ENCODE measurements at places on chromosomes 13 and 19.

- DNase-seq = no peak
These were observed 5.6 kb downstream of the NUCB1 start for GRCh38 chr19:48905664-48906063.

DNA sequence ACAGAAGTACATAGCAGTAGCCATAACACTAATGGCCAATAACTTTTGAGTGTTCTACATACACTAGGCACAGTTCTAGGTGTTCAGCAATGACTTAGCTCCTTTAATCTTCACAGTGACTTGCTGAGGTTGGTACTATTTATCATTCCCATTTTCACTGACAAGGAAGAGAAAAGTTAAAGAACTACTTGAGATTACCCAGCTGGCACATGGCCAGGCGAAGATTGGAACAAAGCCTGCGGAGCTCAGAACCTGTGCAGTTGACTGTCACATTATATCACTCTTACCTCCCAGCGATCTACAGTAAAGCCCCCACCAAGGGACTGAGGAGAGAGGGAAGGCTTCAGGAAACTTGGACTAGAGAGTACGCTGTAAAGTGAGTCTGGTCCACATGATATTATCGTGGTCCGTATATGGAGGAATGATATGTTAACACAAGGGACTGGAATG is 42.4 kb upstream of the WDFY2 start:
- DNase-seq = no peak

GRCh38 chr19:42129399-42130253 is 2.6 kb downstream of the POU2F2 start:
- DNase-seq = peak; percentile 75

- DNase-seq = peak; percentile 18
These were observed 11.2 kb downstream of the BCAT2 start for GRCh38 chr19:48799358-48800300.

- no peak for DNase-seq
These were observed 11.3 kb downstream of the DPY19L3 start for GRCh38 chr19:32416749-32417456.

DNA sequence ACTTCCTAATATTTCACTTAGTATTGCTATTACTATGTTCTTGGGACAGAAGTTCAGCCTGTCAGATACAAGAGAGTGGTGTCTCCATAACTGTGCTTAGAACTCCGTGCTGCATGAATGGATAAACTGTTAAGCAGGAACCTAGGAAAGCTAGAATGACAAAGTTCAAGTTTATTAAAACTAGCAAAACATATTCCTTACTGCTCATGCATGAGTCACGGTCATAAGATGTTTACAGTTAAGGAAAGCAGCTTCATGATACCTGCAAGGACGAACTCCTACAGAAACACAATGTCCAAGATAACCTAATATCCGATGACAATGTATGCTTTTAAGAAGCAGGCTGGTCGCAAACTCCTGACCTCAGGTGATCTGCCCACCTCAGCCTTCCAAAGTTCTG is 6.0 kb upstream of the ZNF765 start:
- DNase-seq = no peak

GRCh38 chr13:112179421-112179820 is 112.5 kb downstream of the SOX1 start:
- DNase-seq = no peak

GRCh38 chr13:73687087-73687486 is 447.1 kb downstream of the KLF12 start:
- no peak for DNase-seq

DNA sequence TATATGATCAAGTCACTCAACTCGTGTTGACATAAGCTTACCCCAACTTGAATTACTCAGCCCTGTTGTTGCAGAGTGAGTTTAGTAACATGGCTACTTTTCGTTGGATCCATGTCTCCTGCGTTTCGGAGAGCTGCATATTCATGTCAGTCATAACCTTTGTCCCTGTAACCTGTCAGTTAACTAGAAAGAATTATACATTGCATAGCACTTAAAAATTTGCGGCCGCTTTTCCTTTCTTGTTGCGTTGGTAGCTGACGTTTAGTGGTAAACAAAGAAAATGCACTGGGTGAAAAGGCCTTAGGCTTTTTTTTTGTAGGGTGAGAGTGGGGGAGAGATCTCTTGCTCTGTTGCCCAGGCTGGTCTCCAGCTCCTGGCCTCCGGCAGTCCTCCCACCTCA is 14.2 kb downstream of the ZNF507 start:
- DNase-seq = no peak

DNA sequence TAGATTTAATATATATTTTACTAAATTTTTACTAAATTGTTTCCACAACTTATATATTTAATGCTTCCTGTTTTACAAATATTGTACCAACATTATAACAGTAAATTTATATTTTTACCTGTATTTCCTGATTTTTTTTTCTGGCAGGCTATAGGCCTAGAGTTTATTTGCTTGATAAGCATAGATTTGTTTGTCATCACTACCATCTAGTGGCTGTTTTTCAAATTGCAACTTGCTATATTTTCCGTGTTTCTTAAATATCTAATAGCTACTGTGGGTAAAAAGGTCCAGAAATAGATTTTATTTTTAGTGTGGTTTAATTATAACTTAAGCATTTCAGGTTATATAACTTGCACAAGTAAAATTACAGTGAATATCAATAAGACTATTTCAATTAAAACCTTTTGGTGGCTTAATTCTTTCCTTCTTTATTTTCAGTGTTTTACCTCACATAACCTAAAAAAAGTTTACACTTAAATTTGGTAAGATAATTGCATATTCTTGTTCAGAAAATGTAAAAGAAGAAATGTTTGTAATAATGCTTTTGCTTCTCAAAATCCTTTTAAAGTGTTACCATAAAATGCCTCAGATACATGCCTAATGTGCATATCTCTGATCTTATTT is 60.6 kb downstream of the NDFIP2 start:
- DNase-seq = no peak

DNA sequence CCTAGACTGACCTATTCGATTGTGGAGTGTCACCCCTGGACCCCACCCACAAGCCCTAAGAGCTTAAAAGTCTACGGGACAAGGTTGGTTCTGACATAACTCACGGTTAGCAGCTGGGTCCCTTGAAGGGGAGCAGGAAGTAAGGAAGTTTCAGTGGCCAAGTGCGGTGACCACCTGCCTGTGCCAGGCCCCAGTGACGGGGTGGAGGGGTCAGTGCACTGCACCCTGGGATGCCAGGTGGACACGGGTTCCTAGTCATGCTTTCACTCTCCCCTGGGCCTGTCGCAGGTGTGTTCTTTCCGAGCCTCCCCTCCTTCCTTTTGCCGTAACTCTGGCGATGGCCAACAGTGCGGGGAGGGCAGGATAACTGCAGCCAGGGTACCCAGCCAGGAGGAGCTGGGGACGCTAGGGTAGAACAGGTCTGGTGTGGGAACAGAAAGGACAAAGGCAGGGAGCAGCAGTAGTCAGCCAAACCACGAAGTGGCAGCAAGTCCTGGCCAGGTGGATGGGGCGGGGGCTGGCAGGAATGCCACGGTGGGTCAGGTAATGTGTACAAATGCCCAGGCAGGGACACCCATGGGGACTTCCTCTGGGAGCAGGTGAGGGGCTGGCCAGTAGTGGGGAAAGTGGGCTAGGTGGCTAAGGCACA is 58.3 kb downstream of the RGCC start:
- DNase-seq = no peak

DNA sequence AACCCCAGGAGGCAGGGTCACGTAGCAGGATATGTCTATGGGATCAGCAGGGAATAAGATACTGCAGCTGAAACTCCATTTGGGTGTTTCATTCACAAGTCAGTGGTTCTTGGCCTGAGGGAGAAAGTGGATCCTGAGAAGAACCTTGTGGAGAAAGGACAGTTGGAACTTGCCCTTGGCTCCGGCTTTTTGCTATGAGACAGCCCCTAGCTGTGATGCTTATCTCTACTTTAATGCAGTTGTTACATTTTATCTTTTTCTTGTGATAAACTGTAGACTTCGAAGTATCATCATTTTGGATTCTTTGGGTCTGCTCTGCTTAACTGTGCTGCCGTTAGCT is 6.0 kb upstream of the SCEL start:
- no peak for DNase-seq

DNA sequence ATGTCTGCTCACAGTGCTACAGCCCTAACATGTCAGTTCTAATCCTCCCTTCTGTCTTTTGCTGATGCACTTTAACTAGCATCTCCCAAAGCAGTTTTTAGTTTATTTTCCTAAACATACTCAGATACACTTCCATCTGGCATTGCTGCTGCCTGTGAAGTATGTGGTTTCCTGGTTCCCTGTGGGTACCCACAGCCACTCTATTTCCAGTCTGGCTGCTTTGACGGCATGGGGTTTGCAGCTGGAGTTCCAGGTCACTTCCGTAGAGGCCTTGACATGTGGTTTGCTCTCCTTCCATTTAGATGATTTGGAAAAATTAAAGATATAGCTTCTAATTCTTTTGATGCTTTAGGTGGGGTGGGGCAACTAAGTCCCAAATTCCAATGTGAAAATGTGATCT is 375.5 kb downstream of the PCDH20 start:
- DNase-seq = peak; percentile 35

DNA sequence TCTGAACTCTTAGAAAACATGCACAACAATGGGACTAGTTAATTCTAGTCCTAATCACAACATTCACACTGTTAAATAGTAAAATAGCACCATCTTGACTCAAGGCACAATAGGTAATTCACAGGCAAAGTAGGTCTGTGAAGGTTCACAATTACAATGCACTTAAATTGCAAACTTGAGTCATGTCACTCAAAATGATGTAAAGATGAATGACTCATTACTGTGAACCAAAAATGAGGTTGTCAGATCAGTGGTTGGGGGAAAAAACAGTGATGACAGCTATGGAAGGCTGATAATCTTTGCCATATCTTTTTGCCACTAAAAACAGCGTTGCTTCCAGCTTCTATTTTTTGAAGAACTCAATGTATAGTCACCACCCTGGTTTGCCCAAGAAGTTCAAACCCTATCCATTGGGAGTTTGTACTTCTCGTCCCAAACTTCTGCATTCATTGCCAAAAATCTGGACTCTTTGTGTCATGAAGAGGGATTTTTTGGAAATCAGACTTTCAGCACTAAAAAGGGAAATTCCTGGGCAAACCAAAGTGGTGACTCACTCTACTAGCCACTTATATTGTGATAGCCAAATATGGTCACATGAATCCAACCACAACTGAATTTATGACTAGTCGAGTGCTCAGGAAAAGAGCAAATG is 200.9 kb upstream of the TMTC4 start:
- no peak for DNase-seq

GRCh38 chr13:51643882-51644281 is 59.6 kb downstream of the WDFY2 start:
- no peak for DNase-seq

GRCh38 chr13:40706439-40706838 is 40.0 kb upstream of the FOXO1 start:
- no peak for DNase-seq

DNA sequence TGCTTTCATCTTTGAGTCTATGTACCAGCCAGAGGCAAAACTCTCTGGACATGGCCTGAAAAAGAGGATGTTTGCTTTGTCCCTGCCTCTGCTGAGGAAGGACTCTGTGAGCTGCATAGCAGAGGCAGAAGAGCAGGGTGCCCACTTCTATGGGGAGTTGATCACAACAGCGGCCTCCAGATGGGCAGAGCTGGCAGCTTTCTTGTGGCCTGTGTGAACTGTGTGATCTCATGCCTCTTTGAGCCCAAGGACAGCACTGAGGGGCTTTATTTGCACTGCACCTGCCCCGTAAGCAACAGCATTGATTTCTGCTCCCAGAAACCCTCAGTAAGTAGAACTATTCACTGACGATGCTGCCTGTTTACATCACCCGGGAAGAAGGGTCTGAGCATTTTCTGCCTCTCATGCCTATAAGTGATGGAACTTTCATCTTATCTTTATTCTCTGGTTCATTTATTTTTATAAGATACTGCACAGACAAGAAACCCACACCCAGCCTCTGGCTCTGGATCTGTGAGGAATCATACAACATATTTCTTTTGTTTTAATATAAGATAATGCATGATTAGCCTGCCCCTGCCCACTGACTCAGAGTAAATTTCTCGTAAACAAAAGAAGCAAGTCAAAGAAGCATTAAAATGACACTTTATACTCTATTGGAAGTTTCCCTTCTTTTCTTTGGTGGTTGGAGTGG is 244.2 kb upstream of the SOX21 start:
- DNase-seq = no peak

DNA sequence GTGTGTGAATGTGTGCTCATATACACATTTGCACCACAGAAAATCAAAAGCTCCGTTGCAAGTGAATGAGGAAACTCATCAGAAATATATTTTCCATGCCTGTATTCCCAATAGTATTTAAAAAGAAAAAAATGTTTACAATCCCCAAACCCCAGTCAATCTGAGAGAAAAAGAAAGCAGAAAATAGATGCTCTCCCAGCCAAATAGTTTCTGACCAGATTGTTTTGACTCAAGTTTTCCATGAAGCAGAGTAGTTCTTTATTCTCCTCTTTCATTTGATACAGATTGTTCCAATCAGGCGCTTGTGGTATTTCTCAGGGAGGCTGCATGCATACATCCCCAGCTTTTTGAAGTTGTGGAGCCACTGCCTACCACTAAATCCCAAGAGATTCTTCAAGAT is 110.6 kb downstream of the STARD13 start:
- DNase-seq = no peak

All from right hindlimb (tissue), 1 donor.